Cerebellar cortex (tissue), 1 donor: ENCODE measurements at places on chromosomes 16 and 17.

DNA sequence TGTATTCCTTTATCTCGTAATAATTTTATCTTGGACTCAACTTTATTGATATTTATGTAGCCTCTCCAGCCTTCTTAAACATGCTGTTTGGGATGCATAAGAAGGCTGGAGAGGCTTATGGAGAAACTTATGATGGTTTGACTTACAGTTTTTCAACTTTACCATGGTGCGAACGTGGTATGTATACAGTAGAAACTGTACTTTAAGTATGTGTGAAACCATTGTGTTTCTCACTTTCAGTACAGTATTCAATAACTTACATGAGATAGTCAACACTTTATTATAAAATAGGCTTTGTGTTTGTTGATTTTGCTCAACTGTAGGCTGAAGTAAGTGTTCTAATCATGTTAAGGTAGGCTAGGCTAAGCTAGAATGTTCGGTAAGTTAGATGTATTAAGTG lies 206.8 kb downstream of the SEC14L1 start:
- no peak for DNase-seq

DNA sequence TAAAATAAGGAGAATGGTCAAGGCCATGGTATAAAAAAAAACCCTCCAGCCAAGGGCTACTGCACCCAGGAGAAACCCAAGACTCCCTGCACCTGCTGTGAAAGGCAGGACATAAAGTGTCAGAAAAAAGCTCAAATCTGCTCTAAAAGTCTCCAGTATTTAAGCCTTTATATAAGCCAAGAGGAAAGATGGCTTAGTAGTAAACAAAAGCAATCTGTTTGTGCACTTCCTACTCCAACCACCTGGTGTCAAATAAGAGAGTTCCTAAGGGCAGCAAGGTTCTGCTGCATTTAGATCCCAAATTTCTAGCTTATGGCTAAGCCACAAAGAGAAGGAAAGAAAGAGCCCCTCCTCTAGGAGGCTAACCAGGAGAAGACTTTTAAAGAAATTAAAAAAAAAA lies 20.6 kb downstream of the ACSM1 start:
- DNase-seq: no peak

DNA sequence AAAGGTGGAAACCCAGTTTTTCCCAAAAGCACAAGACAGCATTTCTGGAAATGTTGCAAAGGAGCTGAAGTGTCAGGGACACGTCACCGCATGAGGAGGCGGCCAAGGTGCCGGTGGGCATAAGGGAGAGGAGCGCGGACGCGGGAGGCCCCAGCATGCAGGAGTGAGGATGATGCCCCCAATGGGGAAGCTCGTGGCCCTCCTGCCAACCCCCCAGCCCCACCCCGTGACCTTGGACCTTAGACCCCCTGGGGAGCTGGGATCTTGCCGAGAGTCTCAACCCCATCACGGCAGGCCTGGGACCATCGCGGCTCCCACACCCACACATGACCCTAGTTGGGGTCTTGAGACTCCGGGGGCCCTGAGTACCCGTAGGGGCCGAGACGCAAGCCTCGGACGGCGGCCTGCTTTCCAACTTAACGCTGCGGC lies 119.4 kb upstream of the METRNL start:
- no peak for DNase-seq

DNA sequence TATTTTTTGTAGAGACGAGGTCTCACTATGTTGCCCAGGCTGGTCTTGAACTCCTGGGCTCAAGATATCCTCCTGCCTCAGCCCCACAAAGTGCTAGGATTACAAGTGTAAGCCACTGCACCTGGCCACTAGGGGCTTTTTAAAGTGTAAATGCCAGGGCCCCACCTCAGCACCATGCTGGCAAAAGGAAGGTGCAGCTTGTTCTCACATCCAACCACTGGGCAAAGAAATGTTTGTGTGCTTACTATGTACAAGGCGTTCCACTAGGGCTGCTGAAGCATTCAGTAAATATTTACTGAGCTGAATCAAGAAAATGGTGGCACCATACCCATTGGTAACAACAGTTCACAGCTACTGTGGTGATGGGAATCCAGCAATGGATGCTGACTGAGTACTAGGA lies 22.6 kb downstream of the COG1 start:
- DNase-seq: no peak

DNA sequence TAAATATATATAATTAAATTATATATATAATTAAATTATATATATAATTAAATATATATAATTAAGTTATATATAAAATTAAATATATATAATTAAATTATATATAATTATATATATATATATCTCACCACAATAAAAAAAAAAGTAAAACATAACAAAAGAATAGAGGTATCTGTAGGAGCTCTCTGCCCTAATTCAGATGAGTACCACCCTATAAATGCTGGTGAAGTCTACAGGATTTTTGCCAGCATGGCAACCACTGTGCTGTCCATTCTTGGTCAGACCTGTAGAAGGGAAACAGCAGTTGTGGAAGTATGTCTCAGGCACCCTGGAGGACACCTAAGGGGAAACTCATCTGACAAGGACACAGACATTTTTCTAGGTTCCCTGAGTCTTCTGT lies 259.7 kb downstream of the PRKCA start:
- DNase-seq: no peak

GRCh38 chr16:5510819-5511370 lies 413.3 kb upstream of the EEF2KMT start:
- no peak for DNase-seq

DNA sequence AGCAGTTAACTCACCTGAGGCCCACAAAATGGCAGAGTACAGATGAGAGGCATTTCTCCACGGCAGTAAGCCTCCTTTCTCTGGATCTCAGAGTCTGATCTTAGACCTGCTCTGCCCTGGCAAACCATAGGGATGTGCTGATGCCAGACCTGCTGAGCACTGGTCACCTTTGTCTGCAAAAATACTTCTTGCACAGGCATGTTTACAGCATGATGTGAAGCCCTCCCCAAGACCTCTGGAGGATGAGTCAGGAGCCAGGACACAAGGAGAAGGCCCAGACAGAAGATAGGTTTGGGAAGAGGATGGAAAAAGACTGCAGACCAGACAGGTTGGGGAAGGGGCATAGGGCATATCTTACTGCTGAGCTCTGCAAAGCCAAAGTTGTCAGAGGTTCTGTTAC lies 426.6 kb downstream of the PMP22 start:
- no peak for DNase-seq

GRCh38 chr16:49431040-49431439 lies 57.4 kb downstream of the C16orf78 start:
- DNase-seq: no peak

DNA sequence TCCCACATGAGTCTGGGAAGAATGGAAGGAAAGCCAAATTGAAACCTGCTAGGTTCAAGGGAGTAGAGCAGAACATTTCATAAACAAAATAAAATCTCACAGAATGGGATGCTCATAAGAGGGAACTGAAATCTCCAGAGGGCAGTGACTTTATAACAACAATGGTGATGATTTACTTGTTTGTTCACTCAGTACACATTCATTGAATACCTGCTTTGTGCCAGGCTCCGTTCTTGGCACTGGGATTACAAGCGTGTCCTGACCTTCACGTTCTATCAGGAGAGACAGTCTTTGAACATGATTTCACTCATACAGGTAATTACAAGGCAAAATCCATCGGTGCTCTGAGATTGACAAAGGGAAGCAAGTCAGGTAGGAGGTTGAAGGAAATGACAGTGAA lies 356.3 kb downstream of the HAPSTR1 start:
- no peak for DNase-seq

DNA sequence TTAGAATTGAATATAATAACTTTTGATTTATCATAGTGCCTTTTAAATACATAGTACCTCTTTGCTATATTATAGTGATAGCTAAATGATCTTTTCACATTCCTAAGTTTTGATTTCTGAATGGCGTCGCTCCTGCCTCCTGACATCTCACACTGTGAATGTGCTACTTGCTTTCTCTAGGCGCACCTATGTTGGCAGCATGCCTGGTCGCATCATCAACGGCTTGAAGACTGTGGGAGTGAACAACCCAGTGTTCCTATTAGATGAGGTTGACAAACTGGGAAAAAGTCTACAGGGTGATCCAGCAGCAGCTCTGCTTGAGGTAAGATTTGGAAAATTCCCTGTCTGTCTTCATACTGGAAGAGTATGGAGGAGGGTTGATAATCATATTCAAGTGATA lies 29.8 kb upstream of the ABCC11 start:
- peak; percentile 71 for DNase-seq

- no peak for DNase-seq
Observed at GRCh38 chr17:73553311-73553710, 90.9 kb downstream of the SDK2 start.

- no peak for DNase-seq
Observed at GRCh38 chr17:19464031-19465026, 53.3 kb downstream of the RNF112 start.

GRCh38 chr16:85950136-85950918 lies 51.4 kb downstream of the IRF8 start:
- DNase-seq: no peak

- no peak for DNase-seq
Observed at GRCh38 chr17:8572764-8573163, 57.8 kb downstream of the MYH10 start.

DNA sequence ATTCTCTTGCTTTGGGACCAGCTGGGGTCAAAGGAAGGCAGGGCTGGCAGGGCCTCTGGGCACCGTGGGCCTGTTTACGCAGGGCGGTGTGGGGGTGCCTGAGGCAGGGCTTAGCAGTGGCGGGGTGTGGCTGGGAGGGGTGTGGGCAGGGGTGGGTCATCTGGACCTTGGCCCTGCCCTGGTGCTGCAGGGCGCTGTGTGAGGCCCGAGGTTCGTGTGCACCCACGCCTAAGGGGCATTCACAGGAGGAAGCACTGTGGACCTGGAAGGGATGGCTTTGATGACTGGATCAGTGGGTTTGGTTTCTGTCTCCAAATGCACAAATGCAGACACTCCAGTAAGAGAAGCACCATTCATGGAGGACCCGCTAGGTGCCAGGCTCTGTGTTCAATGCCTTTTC lies 37.3 kb downstream of the BCO1 start:
- no peak for DNase-seq

DNA sequence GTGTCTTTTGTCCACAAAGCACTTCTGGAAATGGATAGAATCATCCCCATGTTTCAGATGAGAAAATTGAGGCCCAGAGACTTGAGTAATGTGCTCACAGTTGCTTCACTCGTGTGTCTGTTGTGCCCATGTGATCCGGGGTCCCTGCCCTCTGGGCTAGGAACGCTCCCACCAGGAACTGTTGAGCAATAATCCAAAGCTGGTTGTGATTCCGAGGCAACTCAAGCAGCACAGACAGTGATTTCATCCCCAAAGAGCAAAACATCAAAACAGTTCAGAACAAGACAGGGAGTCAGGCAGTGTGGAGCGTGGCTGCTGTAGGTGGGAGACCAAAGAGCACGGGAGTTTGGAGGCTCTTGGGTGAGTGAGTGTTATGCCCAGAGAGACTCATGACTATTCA lies 205.0 kb upstream of the ASIC2 start:
- DNase-seq: no peak

DNA sequence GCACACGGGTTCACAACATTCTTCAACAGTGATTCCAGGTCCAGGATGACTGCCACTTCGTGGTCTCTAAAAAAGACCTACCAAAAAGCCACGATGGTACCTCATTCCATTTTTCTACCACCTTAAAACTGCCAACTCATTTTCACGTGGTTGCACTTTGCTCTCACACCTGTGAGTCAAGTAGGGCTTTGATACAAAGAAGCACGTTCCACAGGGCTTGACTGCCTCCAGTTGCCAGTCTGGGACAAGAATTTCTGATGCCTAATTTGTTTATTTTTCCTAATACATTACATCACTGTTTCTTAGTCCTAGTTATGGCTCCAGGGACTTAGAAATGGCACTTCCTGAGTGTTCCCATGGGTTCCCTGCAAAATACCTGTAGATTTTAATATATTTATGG lies 911.6 kb upstream of the EEF2KMT start:
- no peak for DNase-seq

- no peak for DNase-seq
Observed at GRCh38 chr16:27828671-27829070, 234.8 kb downstream of the GSG1L start.

- peak; percentile 15 for DNase-seq
Observed at GRCh38 chr16:35391328-35391727, 1931.9 kb downstream of the TP53TG3F start.

DNA sequence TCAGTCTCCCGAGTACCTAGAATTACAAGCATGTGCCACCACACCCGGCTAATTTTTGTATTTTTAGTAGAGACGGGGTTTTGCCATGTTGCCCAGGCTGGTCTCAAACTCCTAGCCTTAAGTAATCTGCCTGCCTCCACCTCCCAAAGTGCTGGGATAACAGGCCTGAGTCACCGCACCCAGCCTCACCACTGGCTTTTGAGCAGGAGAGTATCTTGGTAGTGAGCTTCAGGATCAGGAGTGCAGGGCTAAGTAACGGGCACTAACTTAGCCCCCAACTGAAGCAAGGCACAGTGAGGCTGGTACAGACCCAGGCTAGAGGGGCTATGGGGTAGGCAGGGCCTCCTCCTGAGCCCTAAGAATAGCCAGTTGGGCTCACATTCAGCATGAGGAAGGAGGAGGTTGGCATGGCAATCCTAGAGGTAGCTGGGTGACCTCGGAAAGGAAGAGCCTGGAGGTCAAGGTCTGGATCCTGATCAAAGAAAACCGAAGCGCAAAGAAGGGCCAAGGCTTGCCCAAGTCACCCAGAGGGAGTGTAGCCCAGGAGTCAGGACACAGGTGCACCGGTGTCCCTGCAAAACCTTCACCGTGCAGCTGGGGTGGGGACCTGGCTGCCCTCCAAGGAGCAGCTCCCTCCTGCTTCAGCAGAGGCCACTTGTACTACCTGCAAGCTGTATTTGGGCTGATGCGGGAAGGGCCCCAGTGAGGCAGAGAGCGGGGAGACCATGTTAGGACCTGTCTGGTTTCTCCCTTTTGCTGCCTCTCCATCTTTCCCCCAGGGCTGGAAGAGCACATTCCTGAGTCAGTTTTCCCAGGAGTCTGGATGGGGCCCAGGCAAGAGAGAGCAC lies 1.3 kb upstream of the ADGRG5 start:
- DNase-seq: no peak

DNA sequence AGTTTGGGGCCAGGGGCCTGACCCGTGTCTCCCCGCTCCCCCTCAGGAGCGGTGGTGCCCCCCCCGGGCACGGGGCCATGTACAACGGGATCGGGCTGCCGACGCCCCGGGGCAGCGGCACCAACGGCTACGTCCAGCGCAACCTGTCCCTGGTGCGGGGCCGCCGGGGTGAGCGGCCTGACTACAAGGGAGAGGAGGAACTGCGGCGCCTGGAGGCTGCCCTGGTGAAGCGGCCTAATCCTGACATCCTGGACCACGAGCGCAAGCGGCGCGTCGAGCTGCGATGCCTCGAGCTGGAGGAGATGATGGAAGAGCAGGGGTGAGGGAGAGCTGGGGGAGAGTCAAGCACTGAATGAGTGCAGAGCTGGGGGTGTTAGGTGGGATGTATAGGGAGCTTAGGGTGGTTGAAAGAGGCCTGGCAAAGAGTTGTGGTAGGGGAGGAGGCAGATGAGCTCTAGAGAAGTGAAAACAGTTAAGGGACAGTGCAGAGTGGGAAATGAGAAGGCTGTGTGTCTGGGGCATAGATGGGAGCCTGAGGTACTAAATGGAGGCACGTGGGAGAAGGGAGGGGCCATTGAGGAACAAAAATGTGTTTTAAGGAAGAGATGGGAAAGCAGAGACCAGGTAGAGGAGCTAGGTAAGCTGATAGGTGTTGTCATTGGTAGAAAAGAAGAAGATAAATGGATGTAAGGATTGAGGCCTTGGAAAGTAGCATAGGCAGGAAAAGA lies 4.0 kb downstream of the SRRM2 start:
- DNase-seq: no peak

GRCh38 chr17:17692353-17693252 lies 11.3 kb downstream of the RAI1 start:
- DNase-seq: no peak

- DNase-seq: no peak
Observed at GRCh38 chr16:80230328-80231120, 310.3 kb upstream of the DYNLRB2 start.

GRCh38 chr17:68714676-68715075 lies 113.5 kb upstream of the FAM20A start:
- no peak for DNase-seq
